ENCODE measurements at places on chromosomes 4 and X.

DNA sequence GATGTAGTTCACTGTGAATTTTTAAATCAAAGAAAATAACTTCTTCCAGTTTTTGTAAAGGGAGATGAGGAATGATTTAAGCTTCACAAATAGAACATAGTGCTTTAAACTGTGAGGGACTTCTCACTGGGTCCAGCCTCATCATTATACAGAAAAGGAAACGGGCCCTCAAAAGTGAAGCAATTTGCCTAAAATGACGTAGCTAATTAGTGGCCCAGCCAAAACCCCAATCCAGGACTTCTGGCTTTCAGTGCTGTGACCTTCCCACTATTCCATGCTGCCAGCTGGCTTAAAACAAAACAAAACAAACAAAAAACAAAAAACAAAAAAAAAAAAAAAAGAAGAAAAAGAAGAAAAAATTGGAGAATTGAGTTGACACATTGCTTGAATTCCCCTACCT lies 45.0 kb upstream of the STOX2 start:
- no peak for DNase-seq

DNA sequence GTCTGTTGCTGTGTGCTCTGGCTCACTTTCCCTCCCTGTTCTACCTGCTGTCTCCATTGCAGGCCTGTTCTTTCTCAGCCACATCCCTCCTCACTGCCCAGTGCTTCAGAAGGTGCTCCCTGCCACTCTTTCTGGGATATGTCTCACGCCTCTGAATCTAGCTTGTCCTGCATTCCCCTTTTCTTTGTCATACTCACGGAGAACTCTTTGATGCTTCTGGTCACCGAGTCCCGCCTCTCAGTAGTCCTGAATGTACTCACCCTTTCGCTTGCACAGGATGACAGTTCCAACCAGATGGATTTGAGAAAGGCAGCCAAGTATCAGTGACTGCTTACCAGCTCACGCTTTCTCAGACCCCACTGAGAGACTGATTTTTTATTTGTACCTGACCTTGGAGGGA lies 65.2 kb upstream of the TLR2 start:
- no peak for DNase-seq

GRCh38 chr4:38490753-38491446 lies 173.1 kb upstream of the KLF3 start:
- DNase-seq, result no peak

- DNase-seq, result no peak
Measured at GRCh38 chrX:2658585-2659292, 32.4 kb upstream of the CD99 start.

DNA sequence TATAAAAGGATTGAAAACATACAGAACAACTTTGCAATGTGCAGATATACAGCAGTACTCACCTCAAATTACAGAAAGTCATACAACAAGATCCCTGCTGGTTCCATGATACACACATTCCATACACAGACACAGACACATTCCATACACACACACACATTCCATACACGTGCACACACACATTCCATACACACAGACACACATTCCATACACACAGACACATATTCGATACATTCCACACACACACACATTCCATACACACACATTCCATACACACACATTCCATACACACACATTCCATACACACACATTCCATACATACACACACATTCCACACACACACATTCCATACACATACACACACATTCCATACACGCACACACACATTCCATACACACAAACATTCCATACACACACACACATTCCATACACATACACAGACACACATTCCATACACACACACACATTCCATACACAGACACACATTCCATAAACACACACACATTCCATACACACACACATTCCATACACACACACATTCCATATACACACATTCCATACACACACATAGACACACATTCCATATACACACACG lies 13.7 kb downstream of the LINC00632 start:
- DNase-seq, result no peak
